ENCODE measurements at places on chromosomes 2 and 18. TPM values are rescaled to one million over a fixed set of nuclear protein-coding genes. Genes with fewer than 3 reads are reported as not detected.

DNA sequence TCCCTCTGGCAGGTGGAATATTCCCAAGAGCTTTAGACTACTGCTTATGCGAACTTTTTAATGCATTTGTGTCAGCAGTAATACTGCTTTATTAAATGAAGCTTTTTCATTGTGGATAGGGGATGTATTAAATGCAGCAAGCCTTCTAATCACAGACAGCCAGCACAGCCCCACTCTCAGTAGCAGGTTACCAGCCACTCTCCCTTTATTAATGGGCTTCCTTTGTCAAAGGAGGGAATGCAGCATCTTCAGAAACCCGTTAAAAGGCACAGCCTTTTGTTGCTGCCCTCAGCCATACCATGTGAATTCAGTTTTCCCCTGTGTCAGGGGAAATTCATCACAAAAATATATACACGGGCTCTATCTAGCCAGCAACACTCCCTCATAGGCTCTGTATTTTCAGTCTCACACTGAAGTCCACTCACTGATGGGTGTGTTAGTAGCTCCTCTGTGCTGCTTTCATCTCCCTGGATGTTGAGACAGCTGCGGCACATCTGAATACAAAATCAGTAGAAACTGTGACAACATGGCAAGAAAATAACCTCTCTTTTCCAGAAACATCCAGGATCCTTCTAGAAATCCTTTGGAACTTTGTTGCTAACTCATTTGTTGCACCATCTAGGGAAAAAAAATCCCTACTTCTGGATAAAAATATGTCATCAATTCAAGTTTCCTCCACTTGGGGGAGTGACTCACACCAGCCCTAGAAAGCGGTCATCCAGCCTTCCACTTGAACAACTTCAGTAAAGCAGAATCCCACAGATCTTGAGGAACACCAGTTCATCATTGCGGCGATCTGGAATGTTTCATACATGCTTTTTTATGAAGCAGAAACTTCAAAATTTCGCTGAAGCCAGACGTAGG lies 48.4 kb downstream of the LRRTM1 start:
- DNase-seq = no peak

GRCh38 chr2:192011196-192011595 lies 164.3 kb upstream of the CAVIN2 start:
- no peak for DNase-seq

DNA sequence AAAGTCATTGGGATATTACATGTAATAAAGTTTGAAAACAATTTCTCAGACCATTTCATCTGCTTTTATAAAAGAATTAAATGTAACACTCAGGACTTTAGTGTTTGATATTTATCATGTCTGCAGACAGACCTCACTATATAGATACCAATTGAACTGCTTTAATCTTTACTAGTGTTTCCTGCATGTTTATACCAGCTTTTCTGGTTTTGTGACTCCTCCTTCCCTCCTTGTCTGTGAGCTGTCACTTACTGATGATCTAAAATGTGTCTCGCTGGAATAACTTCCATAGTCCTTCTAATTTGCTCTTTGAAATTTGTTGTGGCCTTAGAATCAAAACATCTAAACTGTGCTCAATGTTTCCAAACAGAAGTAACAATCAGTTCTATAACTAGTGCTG lies 71.3 kb upstream of the TWSG1 start:
- no peak for DNase-seq

The POMC gene
- 3.1 TPM for total RNA-seq

- no peak for DNase-seq
Observed at GRCh38 chr2:191218292-191218898, 26.8 kb upstream of the MYO1B start.

Measured in cardiac septum (tissue), 1 donor.